NCI-H1417 treated with DMSO at 0.1 percent for 48 hours (cell line): ENCODE measurements at places on chromosomes 4 and X.

- DNase-seq: no peak
Measured at GRCh38 chrX:8319359-8319758, 145.3 kb upstream of the VCX3B start.

- DNase-seq: no peak
Measured at GRCh38 chrX:15128861-15129260, 141.0 kb downstream of the ASB9 start.

GRCh38 chr4:115145393-115146160, 32.2 kb upstream of the NDST4 start:
- DNase-seq: peak; percentile 51

GRCh38 chrX:71195964-71196649, 26.9 kb upstream of the GJB1 start:
- no peak for DNase-seq

- DNase-seq: no peak
Measured at GRCh38 chrX:131544218-131544617, 344 bp downstream of the OR13H1 start.

- DNase-seq: no peak
Measured at GRCh38 chr4:145564540-145564939, 54.6 kb upstream of the MMAA start.

DNA sequence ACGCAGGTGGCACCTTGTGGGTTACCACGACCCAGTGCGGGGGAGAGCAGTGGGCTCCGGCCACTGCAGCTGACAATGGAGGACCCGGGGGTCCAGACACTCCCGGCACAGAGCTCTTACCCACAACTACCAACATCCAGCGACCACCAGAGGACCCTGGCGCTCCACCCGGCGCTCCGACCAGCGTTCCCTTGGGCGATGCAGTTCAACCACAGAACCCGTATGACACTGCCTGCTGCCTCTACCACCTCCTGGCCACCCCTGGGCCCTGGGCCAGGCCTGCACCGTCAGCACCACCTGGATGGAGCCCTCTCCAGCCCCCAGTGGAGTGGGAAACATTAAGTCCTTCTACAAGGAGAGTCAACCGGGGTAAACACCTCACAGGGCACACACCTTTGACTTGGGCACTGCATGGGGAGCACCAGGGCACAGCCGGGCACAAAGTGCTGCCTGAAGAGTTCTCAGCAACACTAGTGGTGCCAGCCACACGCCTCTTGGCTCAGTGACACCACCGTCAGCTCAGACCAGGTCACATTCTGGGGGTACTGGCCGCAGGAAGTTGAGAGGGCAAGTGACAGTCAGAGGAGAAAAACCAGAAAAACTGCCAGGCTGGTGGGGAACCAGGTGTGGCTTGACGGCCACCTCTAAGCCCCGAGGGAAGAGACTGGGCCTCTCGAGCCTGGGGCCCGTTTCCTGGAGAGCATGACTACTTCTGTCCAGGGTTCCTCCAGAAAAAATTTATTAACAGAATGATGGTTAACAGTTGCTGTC, 2.6 kb downstream of the CTBP1 start:
- DNase-seq: no peak

DNA sequence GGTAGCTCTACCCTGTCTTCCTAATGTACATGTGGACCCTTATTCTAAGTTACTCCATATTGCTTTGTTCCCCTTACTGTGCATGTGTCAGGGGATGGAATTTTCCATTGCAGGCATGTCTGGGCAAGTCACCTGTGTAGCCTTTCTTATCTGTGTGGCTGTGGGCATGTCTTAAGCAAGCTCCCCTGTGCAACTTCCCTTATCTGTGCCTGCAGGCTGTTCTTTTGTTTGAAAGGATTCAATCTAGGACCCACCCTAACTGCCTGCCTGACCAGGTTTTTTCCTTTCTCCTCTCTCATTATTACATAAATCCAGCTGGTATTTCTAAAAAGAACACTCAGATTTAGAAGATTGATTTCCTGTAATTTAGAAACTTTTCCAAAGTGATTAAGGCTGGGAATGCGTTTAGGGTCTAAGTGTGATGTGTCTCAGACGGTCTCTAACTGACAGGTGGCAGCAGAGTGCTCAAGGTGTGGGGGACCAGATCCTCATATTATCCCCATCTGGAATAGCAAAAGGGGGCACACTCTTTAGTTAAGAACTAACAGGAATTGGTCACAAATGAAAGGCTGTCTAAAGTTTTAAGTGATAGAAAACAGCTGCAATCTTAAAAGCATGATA, 198.9 kb upstream of the PPP1R2C start:
- no peak for DNase-seq

DNA sequence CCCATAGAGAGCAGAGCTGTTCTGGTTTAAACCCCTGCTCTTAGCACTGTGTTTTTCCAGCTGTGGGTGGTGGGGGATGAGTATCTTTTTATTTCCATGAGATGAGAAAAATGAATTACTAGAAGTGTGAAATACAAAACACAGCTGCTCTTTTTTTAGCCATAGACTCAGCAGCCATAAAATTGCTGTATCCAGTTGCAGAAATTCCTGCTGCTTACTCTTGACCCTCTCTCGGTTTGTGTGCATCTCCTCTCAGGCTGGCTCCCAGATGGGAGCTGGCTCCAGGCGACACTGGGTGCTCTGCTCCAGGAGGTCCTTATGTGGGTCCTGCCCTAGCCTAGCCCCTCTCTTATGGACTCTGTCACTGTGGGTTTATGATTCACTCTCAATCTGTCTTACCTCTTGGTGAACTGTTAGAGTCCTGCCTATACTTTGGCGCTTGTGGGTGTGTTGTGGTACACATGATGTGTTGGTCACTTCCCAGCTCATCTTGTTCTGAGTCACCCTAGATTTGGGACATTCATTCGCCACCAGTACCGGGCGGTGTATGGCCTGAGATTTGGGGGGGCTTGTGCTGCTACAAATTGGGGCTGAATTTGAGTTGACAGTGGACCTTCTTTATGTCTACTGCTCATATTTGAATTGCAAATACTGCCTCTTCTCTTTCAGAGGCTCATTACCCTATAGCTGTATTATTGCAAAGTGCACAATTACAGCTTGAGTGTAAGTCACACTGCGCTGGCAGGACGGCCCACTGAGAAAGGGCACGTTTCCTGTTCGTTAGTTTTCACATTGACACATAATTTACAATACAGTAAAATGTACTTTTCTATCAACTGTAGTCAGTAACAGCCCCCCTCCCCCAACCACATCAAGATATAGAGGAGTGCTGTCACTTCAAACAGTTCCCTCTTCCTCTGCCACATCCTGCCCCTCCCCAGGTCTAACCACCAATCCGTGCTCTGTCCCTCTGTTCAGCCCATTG, 46.9 kb upstream of the MSANTD1 start:
- DNase-seq: no peak

DNA sequence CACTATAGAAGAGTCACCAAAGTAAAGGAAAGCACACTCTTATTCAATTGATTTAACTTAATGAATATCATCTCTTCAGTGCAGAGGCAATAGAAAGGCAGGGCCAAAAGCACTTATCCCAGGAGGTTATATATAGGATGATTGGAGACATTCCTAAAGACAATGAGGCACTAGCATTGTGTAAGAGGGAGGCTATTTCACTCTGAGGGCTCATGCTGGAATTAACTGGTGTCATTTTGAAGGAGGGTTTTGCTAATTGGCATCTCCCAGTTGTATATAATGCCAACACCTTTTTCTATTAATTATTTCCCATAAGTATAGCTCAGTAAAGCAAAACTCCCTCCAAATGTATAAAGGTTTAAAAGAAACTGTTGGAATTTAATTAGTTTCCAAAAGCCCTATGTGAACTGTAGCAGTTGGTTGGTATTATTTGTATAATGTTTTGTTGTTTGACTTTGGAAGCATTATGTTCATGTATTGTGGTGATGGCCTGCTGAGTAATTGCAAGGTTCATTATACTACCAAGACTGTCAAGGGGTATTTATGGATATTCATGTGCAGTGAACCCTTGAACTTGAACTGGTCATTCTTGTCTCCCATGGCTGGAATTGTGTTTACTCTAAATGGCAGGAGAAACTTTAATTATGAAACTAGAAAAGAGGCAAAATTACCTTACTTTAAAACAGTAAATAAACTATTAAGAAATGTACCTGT, 270.3 kb downstream of the BMPR1B start:
- peak; percentile 83 for DNase-seq

- DNase-seq: no peak
Measured at GRCh38 chr4:68132342-68132741, 2.7 kb upstream of the TMPRSS11F start.

- DNase-seq: no peak
Measured at GRCh38 chr4:153724606-153725005, 35.2 kb downstream of the RNF175 start.

- no peak for DNase-seq
Measured at GRCh38 chr4:30116401-30116800, 603.8 kb upstream of the PCDH7 start.

DNA sequence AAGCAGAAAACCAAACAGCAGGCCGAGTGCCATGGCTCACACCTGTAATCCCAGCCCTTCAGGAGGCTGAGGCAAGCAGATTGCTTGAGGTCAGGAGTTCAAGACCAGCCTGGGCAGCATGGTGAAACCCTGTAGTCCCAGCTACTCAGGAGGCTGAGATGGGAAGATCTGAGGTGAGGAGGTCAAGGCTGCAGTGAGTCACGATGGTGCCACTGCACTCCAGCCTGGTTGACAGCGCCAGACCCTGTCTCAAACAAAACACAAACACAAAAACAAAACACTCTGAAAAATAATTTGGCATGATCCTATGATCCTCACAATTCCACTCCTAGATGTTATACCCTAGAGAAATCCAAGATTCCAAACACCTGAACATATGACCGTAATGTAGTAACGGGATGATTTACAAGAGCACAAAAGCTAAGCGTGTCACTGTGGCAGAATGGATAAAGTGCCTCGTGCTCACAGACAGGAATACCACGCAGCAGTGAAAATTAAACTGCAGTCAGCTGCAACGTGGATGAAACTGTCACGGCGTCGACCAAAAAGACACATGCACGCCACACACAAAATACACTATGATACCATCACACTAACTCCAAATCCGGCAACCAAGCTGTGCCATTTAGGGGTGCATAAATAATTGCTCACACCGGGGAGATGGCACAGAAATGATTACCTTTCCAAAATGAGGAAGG, 1.7 kb downstream of the NELFA start:
- DNase-seq: no peak

GRCh38 chr4:6802025-6802424, 19.5 kb downstream of the KIAA0232 start:
- DNase-seq: no peak

- DNase-seq: no peak
Measured at GRCh38 chr4:12120968-12121367, 692.3 kb upstream of the HS3ST1 start.

GRCh38 chr4:98661371-98662054, 3.1 kb upstream of the TSPAN5 start:
- DNase-seq: no peak

DNA sequence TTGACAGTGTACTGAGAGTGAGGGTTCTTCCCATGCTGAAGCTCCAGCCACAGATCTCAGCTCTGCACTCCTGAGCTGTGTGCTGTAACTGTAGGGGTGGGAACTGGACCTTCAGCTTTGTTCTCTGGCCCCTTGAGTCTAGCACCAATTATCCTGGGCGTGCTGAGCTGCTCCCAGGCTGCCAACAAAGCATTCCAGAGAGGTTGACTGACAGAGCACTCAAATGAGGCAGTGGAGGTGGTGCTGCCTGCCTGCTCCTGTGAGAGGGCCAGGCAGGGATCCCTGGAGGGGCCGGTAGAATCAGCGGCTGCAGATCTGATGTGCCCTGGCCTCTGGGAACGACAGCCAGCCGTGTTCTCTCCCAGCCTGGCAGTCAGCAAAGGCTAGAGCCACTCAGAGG, 375.7 kb upstream of the AADAT start:
- no peak for DNase-seq

- DNase-seq: no peak
Measured at GRCh38 chr4:160136021-160136420, 1033.1 kb downstream of the RAPGEF2 start.

DNA sequence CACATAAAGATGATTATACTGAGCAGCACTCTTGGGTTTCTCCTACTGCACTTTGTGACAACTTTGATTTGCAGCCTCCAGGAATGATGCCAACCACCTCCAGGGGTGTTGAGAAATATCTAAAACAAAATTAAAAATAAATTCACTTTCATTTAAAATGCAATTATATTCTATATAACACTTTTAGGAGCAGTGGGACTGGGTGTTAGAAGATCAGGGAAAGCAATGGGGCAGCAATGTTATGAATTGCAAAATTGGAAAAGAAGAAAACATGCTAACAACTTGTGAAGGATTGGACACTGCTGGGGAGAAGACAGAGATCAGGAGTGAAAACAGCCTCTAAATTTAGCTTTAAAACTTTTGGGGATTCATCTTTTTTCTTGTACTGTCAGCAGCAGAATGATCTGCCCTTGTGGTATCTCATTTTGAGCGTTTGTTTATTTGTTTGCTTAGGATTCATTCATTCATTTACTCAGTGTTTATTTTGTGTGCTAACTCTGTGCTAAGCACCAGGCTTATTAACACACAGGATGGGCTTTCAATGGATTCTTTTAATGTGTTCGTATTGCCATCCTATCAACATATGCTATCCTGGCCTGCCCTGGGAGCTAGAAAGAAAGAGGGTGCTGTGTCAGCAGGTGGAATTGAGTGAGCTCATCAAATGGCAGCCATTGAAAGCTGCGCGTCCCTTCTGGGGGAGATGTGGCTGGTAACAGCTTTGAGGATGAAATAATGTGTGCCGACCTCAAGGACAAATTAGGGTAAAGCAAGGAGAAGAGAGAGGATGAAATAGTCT, 96.5 kb downstream of the FRMPD4 start:
- no peak for DNase-seq

DNA sequence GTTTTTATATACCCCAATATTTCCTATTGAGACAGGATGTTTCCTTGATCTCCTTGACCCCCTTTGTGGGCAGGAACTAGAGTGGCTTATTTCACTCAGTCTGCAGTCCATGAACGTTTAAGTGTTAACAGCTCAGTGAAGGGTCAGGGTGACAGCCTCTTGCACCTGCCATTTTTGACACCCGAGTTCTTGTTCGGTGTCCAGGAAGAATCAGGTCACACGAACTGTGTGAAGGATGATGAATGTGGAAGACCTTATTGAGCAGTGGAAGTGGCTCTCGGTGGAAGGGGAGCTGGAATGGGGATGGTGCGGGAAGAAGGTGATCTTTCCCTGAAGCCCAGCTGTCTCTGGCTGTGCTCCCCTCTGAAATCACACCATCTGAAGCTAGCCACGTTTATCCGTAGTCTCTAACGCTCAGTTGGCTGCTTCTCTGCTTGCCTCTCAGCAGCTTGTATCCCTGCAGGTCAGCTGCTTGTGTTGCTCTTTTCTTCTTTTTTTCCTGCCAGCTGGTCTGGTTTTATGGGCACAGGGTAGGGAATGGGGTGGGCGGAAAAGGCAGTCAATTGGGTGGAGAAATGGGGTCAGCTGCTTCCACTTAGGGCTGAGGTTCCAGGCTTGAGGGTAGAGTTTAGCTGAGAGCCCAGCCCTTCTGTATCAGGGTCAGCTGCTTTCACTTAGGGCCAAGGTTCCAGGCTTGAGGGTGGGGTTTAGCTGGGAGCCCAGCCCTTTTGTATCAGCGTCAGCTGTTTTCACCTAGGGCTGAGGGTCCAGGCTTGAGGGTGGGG, 29.0 kb upstream of the CCNG2 start:
- no peak for DNase-seq

GRCh38 chrX:121562616-121563015, 515.2 kb downstream of the GLUD2 start:
- no peak for DNase-seq
